Psoas muscle (tissue), 8 donors: ENCODE measurements at places on chromosomes 1 and 21. TPM values are rescaled to one million over a fixed set of nuclear protein-coding genes. Genes with fewer than 3 reads are reported as not detected.

DNA sequence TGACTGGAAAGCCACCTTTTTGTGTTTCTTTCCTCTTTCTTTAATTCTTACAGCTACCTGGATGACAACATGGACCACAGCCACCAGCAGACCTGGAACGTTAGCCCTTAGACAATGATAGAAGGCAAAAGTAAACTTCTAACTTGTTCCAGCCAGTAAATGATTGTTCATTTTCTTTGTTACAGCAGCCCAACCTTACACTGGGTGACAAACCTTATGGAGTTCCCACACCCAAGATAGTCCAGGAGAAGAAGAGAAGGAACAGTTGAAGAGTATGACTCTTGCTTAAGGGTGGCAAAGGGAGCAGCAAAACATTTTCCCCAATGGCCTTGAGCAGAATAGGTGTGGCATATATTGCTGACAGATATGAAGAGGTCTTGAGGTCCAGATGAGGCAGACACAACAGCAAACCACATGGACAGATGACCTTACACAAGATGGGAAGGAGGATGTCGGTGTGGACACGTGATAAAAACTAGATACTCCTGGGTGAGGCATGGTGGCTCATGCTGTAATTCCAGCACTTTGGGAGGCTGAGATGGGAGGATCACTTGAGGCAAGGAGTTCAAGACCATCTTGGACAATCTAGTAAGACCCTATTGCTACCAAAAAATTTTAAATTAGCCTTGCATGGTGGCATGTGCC is 11.8 kb upstream of the FAM76A start:
- no peaks in the 10 kb centered on the region for H3K36me3 ChIP-seq
- no peak overlapping the region for H3K4me3 ChIP-seq
- H3K27me3 ChIP-seq, result no peaks in the 10 kb centered on the region
- H3K4me1 ChIP-seq, result no peaks in the 10 kb centered on the region
- DNase-seq, result no peak
- H3K27ac ChIP-seq, result no peak overlapping the region

- H3K4me3 ChIP-seq, result no peak overlapping the region
- no peak for DNase-seq
- no peaks in the 10 kb centered on the region for H3K4me1 ChIP-seq
- no peaks in the 10 kb centered on the region for H3K36me3 ChIP-seq
- H3K27ac ChIP-seq, result no peak overlapping the region
Observed at GRCh38 chr21:15688809-15689208, 41.0 kb upstream of the USP25 start.

Gene MEF2D
- 43.1 TPM for polyA plus RNA-seq

GRCh38 chr1:22761101-22761500 is 50.5 kb downstream of the EPHB2 start:
- no peak overlapping the region for H3K4me3 ChIP-seq
- no peak overlapping the region for H3K27ac ChIP-seq
- no peaks in the 10 kb centered on the region for H3K36me3 ChIP-seq
- no peaks in the 10 kb centered on the region for H3K27me3 ChIP-seq
- no peaks in the 10 kb centered on the region for H3K4me1 ChIP-seq
